Stimulated activated CD4-positive, alpha-beta T cell treated with anti-CD3 and anti-CD28 coated beads, TNF-alpha, amount 100 ng/mL, for 24 hours (primary cell): ENCODE measurements at places on chromosomes 12 and 14.

GRCh38 chr12:83660727-83661358 is 974.1 kb downstream of the TMTC2 start:
- DNase-seq = no peak

DNA sequence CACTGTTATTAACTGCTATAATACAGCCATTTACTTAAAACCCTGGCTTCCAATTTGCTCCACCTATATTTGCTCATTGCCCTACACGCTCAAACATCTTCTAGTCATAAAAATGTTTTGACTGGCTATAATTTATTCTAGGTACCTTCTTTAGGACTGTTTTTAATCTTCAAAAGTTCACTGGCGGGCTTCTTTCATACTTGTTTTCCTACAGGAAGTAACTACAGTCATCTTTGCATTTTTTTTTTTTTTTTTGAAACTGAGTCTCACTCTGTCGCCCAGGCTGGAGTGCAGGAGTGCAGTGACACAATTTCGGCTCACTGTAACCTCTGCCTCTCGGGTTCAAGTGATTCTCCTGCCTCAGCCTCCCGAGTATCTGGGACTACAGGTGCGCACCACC is 32.5 kb downstream of the MPHOSPH9 start:
- DNase-seq = no peak

DNA sequence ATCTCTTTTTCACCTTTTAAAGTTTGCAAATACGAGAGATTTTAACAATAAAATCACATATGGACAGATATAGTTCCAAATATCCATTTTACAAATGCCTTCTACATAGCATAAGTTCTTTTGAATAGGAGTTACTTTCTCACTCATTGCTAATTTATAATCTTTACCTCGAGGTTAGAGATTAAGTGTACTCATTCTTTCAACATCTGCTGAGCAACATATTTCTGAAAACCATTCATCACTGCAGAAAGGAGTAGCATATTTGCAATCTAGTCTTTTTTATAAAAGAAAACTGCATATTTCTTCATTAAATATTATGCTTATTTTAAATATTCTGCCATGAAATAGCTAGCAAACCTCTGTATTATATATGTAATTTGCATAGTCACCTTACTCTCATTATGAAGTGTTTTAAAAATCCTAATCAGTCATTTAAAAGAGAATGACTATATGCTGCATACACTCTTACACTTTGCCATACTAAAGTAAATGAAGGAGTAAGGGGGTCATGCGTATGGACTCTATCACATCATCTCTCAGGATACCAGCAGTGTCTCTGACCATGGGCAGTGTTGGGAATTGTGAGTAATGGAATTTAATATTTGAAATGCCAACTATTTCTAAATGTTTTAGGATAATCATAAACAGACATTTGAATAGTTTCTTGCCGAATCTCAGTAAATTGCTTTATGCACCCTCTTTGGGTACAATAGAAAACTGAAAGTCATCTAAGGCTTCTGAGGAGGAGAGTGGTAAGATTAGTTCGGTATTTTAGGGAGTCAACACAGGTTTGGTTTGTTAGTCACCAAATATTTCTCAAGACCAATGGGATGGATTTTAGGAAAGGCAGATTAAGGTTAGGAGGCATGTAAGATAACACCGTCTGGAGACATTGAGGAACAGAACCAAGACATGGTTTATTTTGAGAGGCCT is 524.8 kb upstream of the ATP2B1 start:
- DNase-seq = no peak

- no peak for DNase-seq
Measured at GRCh38 chr12:89622115-89622514, 86.5 kb downstream of the ATP2B1 start.

DNA sequence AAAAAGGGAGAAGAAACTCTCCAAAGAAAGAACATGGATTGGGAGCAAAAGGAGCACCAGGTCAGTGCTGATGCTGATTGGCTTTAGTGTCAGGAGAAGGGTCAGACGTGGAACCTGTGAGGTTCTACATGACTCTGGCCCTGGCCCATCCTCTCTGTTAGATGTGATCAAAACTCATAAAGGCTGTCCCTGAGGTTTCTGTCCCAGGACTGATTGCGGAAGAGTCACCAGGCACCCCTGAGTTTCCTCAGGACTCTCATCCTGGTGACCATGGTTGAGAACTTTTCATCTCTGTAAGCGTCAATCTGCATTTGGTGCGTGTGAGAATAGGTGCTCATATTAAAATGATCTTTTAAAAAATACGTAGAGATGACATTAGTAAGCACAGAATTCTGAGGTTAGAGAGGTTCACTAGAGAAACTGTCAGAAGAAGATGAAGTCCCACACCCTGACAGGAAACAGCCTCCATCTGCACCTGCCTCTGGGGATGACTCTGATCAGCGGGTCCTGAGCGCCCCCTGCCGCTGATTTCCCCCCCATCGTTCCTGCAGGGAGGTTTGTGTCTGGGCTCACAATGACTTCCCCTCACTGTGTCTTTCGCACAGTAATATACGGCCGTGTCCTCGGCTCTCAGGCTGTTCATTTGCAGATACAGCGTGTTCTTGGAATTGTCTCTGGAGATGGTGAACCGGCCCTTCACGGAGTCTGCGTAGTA is 741.8 kb downstream of the TMEM121 start:
- DNase-seq = peak; percentile 36

DNA sequence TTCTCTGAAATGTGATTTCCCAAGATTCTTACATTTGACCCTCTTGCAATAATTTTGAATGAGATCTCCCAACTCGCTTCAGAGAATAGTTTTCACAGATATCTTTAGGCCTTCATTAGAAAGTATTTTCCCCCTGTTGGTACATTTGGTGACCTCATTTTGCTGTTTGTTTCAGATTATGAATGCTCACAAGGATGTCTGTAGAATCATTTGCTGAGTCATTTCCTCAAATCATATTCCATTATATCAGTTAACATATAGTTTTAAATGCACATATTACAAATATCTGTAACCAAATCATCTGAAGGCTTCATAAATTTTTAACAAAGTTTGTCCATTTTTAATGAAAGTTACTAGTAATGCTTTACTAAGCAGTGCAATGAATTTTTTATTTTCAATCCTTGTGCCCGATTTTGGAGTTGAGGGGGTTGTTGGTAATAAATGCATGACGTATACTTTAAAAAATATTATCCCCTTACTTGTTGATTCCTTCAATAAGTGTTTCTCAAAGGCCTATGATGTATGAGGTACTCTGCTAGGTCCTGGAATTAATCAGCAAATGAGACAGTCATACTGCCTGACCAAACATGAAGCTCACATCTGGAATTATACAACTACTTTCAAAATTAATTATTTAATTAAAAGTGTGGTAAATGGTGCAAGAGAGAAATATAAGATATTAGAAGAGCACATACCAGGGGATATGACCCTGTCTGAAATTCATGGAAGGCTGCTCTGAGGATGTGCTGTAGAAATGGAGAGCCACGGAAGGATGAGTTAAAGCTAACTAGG is 126.9 kb upstream of the RAP1B start:
- DNase-seq = no peak

- no peak for DNase-seq
Measured at GRCh38 chr14:32136027-32136825, 59.1 kb downstream of the ARHGAP5 start.

DNA sequence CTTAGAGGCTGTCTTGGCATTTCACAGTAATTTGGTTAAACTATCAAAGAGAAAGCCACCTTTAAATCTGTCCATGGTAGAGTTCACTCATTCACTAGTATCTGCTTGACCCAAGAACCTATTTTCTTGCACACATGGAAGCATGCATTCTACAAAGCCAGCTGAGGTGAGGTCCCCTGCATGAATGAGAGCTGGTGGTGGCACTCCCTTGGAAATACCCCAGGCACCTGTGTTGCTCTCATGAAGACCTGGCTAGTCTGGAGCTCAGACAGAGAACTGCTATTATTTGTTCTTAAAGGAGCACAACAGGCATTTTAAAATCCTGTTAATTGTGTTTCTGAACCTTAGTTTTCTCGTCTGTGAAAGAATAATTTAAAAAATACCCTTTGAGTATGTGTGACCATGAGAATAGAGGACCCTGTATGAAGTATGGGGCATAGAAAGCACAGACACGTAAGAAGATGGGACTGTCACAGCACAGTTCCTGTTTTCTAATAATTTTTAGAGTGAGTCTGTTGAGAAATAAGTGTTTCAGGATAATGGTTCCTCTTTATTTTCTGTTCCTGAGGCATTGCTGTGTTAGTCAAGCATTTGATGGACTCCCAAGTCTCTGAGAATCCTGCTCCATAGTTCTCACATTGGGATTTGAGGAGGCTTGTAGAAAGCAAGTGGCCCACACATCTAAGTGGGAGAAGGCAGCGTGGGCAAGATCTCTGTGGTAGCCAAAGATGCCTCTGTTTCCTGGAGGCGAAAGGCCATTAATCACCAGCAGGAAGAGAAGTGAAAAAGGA is 10.9 kb downstream of the RGS6 start:
- DNase-seq = no peak

DNA sequence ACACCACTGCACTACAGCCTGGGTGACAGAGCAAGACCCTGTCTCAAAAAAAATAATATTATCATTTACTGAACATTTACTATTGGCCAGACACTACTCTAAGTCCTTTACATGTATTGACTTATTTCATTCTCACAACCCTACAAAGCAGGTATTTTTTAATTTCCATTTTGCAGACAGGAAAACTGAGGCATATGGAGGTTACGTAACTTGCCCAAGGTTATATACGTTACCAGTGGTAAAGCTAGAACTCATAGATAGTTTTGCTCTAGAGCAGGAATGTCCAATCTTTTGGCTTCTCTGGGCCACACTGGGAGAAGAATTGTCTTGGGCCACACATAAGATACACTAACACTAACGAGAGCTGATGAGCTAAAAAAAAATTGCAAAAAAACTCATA is 5.7 kb downstream of the L3HYPDH start:
- DNase-seq = no peak

GRCh38 chr14:59268011-59268410 is 79.5 kb downstream of the DAAM1 start:
- no peak for DNase-seq

GRCh38 chr14:51481643-51482042 is 170.1 kb upstream of the FRMD6 start:
- no peak for DNase-seq

- DNase-seq = no peak
Measured at GRCh38 chr12:76784600-76785051, 20.7 kb downstream of the ZDHHC17 start.

DNA sequence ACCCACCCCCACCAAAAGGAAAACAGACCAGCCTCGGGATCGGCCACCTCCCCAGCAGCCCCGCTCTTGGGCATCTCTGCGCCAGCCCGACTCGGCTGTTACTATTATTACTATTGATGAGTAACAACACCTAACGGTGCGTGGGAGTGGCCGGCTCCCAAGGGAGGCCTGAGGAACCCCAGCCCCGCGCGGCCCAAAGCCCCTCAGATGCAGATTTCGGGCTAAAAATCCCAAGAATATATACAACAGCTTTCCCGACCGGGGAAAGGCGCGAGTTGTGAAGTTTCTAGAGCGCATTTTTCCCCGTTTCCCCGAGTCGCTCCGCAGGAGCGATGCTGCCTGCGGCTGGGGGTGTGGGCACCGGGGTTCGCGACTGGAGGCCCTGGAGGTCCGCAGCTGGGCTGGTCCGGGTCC is 565 bp downstream of the NT5DC3 start:
- peak; percentile 37 for DNase-seq

GRCh38 chr12:25755136-25755970 is 202.3 kb upstream of the LMNTD1 start:
- no peak for DNase-seq

DNA sequence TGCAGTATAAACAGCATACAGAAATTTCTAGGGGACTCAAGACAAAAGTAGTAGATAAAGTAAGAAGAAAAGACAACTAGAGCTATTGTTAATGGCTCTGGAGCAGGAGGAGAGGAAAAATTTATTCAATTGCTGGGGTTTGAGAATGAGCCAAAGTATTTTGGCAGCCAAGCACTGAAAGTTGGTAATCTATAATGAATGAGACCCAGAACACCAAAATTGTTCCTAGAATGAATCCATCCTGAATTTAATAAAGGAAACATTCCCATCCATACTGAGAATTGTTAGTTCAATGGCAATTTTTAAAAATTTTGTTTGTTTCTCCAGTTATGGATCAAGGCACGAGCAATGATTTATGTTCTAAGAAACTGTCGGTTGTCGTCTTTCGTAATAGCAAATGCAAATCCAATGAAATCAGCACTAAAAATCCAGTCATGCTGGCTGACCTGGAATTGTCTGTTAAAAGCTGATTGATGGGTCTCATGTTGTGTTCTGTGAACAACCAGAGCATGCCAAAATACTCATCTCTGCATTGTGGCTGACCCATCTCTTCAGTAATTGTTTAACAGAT is 170.9 kb upstream of the LMNTD1 start:
- no peak for DNase-seq

DNA sequence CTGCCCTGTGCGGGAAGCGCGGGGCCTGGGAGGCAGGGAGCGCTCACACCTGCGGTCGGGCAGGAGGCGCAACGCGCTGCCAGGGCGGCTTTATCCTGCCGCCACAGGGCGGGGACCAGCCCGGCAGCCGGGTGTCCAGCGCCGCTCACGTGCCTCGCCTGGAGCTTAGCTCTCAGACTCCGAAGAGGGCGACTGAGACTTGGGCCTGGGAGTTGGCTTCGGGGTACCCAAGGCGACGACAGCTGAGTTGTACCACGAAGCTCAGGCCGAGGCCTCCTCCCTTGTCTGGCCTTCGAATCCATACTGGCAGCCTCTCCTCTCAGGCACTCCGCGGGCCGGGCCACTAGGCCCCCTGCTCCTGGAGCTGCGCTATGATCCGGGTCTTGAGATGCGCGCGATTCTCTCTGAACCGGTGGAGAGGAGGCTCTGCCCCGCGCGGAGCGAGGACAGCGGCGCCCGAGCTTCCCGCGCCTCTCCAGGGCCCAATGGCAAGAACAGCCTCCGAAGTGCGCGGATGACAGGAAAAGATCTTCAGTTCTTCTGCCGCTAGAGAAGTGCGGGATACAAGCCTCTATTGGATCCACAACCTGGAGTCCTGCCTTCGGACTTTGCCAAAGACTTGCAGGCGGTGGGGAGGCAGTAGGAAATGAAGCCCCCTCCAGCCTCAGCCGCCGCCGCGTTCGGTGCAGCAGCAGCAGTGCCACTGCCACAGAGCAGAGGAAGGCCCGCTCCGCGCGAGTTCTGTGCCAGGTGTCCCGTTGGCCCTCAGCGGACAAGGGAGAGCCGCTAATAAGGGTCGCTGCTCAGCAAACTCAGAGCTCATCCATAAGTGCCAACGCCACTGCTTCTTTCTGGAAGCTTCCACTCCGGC is 6.8 kb downstream of the SIX1 start:
- no peak for DNase-seq

GRCh38 chr12:62436164-62436503 is 30.5 kb upstream of the MON2 start:
- no peak for DNase-seq

- no peak for DNase-seq
Measured at GRCh38 chr12:94039914-94040313, 108.5 kb upstream of the PLXNC1 start.
